ENCODE measurements at places on chromosomes 13 and 19. TPM values are rescaled to one million over a fixed set of nuclear protein-coding genes. Genes with fewer than 3 reads are reported as not detected.

Gene EFNB2
- total RNA-seq: 0.44 TPM

Gene ZNF492
- total RNA-seq: 0.29 TPM

GRCh38 chr13:99027260-99027659 lies 49.4 kb upstream of the DOCK9 start:
- no peak for DNase-seq

Gene MISP3
- total RNA-seq: 2.3 TPM

Gene NLRP5
- total RNA-seq: not detected

DNA sequence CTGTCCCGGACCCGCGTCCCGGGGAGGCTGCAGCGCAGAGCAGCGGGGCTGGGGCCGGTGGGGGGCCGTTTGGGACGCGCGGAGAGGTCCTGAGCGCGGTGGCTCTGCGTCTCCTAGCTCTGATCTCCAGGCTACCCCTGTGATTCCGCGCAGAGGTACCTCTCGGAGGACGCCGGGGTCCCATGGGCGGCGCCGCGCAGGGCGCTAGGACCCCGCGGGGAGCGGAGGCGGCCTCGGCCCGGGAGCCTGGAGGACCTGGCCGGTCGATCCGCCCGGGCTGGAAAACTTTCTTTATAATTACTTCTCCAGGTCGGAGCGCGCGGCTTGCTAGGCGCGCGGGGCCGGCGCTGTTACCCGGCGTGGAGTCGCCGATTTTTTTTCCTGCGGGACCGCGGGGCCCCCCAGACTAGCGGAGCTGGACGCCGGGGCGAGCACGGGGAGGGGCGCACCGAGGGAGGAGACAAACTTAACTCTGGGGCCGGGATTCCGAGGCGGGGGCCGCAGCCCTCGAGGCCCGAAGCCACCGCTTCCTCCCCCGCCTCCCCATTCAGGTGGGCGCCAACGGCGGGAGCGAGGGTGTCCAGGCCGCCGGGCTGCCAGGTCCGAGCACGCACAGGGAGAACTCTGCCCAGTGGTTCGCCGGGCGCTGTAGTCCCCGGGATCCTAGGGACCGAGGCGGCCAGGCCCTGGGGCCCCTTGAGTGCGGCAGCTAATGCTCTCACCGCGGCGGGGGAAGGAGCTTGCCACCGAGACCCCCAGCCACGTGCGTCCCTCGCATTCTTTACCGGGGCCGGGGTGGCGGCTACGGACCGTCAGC lies 848 bp upstream of the CEBPA start:
- no peak for DNase-seq

Gene ANKLE1
- total RNA-seq: 13.4 TPM

DNA sequence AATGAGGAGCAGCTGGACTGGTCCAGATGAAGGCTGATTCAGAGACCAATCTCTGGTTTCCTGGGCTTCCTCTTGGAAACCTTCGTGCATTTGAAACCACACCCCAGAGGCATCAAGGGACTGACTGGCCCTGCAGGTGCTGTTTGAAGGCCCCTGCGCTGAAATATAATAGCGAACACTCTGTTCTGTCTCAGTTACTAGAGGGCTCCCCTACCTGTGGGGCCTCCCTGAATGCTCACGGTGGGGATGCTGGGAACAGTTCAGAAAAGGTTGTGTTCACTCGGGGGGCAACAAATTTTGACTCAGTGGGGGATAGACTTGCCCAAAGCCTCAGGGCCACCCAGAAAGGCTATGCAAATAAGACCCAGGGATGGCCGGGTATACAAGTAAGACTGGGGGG lies 6.4 kb downstream of the CCDC8 start:
- no peak for DNase-seq

DNA sequence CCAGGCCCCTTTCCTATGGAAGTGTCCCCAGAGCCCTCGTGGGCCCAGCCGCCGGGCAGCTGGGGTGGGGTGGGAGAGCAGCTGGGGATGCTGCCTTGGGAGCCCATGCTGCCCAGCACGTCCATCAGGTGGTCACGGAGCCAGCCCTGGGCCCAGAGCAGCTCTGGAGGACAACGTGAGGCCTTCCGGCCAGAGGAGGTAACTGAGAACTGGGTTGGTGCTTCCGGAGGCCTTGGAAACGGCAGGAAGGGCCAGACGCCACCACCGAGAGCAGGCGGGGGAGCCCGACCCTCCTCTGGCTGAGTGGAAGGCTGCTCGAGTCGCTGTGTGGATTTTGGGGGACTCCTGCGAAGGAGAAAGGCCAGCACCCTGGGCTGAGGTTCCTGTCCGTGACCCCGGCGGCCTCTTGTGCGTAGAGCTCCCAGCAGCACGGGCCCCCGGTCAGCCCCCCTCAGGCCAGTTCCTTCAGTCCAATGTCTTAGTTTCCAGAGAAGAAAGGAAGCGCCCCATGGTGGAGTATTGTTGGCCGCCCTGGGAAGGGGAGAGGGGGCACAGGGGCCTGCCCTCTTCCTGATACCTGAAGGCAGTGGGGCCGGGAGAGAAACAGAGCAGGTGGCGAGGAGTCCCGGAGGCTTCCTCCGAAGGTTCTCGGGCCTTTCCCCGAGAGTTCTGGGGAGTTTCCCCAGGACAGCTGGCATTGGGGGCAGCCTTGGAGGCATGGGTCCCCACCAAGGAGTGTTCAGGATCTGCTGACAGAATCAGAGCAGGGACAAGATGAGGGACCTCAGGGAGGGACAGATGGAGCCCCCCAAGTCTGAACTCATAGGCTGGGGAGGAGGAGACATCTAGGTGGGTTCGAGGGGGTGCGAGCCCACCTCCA lies 68.8 kb downstream of the MLLT1 start:
- no peak for DNase-seq

DNA sequence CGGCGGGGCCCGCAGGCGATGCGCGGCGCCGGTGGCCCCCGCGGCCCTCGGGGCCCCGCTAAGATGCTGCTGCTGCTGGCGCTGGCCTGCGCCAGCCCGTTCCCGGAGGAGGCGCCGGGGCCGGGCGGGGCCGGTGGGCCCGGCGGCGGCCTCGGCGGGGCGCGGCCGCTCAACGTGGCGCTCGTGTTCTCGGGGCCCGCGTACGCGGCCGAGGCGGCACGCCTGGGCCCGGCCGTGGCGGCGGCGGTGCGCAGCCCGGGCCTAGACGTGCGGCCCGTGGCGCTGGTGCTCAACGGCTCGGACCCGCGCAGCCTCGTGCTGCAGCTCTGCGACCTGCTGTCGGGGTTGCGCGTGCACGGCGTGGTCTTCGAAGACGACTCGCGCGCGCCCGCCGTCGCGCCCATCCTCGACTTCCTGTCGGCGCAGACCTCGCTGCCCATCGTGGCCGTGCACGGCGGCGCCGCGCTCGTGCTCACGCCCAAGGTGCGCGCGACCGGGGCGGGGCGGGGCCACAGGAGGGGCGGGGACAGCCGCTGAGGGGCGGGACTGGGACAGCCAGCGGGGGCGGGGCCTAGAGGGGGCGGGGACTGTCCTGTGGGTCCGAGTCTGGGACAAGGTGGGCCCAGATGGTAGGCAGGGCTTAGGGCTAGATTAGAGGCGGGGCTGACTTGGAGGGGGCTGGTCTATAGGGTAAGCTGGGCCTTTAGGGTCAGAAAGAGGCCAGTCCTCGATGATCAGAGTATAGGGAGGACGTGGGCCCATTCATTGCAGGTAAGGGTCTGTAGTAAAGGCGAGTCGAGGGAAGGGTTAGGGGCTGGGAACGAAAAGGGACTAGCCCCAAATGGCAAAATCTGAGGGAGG lies 5.1 kb downstream of the GRIN2D start:
- peak; percentile 84 for DNase-seq

DNA sequence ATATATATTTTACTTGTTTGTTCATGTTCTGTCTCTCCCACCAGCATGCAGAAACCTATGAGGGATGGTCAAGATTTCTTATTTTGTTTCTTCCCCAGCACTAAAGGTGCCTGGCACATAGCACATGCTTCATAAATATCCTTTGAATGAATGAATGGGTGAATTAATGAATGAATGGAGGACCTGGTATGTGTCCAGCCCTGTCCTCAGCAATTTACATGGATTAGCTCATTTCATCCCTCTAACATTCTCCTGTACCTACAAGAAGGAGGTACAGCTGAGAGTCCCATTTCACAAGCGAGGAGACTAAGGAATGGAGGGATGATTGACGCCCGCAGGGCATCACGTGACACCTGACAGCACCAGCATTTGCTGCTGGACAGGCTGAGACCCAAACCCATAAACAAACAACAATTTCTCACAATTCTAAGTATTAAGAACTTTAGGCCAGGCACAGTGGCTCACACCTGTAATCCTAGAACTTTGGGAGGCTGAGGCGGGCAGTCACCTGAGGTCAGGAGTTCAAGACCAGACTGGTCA lies 6.8 kb upstream of the BCAT2 start:
- no peak for DNase-seq

Gene SRRM5
- 0.10 TPM for total RNA-seq

Gene IGFL1
- total RNA-seq: not detected

GRCh38 chr19:55461974-55462626 lies 658 bp upstream of the ISOC2 start:
- no peak for DNase-seq

GRCh38 chr13:62510906-62511655 lies 1095.4 kb upstream of the PCDH20 start:
- DNase-seq: no peak

- no peak for DNase-seq
Measured at GRCh38 chr19:39082745-39083598, 1.2 kb upstream of the ACP7 start.

- no peak for DNase-seq
Measured at GRCh38 chr13:86142080-86142479, 342.9 kb upstream of the SLITRK6 start.

- no peak for DNase-seq
Measured at GRCh38 chr13:101752432-101752831, 300.0 kb downstream of the ITGBL1 start.

- no peak for DNase-seq
Measured at GRCh38 chr13:111531505-111531904, 211.1 kb downstream of the TEX29 start.

Gene ZNF613
- total RNA-seq: 3.8 TPM

- DNase-seq: no peak
Measured at GRCh38 chr13:43021926-43022670, 1.3 kb upstream of the DNAJC15 start.

- DNase-seq: no peak
Measured at GRCh38 chr13:112345826-112346172, 30.4 kb upstream of the SPACA7 start.

DNA sequence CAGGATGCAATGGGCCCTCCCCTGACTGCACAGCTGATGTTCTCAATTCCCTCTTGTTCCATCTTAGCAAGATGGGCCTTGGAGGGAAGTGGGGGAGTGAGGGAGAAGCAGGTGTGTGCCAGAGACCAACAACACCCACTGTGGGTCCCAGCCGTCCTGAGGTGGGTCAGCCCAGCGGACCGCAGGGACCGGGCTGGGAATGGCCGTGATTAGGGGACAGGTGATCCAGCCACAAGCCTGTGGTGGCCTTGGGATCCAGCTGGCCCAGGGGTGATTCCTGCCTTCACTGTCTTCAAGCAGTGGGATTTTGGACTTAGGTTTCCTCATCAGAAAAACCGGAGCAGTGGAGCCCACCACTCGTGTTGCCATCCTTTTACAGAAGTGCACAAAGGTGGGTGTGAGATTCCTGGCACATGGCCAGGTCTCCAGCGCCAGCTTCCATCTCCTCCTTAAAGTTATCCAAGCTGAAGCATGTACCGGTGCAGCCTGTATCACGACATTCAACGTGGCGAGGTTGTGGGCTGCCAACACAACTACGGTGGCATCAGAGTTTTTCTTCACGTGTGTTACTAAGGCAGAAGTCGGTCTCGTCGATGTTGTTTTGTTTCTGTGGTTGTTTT lies 9.0 kb upstream of the ATP11A start:
- no peak for DNase-seq

DNA sequence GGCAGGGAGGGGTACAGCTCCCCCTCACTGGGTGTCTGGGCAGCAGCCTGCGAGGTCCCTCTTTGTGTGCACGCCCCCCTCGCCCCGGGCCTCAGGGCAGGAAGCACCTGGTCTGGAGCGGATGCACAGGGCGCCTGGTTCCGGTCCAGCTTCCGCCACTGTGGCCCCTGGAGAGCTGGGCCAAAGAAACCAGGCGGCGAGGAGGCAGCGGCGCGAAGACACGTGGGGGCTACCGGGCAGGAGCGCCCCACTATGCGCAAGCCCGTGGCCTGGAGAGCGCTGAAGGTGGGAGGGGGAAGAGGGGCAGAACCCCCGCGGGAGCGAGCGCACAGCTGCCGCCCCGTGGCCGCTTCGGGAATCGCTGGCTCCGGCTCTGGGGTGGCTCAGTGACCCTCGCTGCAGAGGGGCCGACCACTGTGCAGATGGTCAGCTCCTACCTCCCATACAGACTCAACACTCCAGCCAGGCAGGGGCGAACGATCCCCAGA lies 1.7 kb upstream of the LYL1 start:
- peak; percentile 62 for DNase-seq

DNA sequence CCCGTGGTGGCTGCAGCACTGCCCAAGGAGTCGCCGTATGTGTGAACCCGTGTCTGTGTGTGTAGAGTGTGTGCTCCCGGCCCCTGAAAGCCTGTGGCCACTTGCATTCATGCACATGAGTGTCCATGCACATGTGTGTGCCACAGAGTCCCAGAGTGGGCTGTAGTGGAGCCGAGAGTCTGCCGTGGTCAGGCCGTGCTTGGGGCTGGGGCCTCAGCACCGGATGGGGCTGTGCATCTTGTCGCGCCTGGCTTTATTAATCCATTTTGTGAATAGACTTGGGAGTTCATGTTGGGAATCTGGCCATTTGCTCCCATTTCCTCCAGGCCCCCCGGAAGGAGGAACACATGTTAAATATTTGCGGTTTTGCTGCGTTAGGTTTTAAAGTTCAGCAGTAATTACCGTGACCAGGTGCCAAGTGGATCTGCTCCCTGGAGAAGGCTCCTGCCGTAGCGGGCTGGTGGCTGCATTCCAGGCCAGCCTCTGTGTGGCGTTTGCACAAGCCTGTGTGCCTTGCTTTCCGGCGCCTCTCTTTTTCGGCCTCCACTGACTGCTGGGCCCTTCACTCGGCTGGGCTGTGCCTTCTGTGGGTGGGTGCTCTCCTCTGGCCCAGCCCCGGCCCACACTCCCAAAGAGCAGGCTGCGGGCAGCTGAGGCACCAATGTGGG lies 69.2 kb upstream of the KCTD15 start:
- no peak for DNase-seq

DNA sequence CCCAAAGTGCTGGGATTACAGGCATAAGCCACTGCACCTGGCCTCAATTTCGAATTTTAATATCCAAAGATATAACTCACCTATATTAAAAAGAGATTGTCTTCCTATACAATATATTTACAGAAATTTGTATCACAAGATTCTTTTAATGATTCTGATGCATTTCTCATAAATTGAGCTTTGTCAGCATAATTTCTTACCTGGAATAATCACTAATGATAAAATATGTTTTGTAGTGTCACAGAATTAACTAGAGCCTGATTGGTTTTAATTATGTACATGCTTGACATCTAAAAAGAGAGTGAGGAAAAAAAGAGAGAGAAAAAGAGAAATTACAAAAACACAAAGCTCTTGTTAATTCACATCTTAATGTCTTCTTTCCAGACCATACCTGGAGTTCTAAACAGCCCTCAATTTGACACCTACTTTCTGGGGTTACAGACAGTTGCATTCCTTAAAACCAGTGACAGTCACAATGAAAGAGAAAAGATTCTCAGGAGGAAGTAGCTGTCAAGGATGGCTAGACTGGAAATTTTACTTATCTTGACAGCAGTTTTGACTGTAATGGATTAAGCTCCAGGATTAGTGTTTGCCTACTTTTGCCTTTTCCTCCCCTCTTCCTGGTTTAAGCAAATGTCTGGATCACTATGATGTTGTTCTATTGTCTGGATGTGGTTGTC lies 214.4 kb downstream of the SPRY2 start:
- no peak for DNase-seq

- DNase-seq: no peak
Measured at GRCh38 chr19:16452325-16452724, 19.4 kb downstream of the EPS15L1 start.

Gene CLEC17A
- not detected for total RNA-seq

Gene POLR1G
- total RNA-seq: 27.2 TPM

Data from activated T-helper 1 cell treated with anti-CD3 and anti-CD28 coated beads, Interleukin-12 subunit alpha, Interleukin-12 subunit beta, Interleukin-2, Interleukin-4 antibody, amounts not matched to agents 30 ng/mL and 10 ng/mL and 1 ng/mL, durations not matched to agents 14 hours and 24 hours and 36 hours (primary cell).